Calu3 (cell line): ENCODE measurements at places on chromosomes 12 and 14. TPM values are rescaled to one million over a fixed set of nuclear protein-coding genes. Genes with fewer than 3 reads are reported as not detected.

MIS18BP1 gene
- total RNA-seq, result 37.7 and 47.4 TPM in 2 replicates

RPL10L gene
- total RNA-seq, result not detected in 2 replicates

FAM90A1 gene
- 0.50 and 0.61 TPM in 2 replicates for total RNA-seq

RNF212B gene
- total RNA-seq, result not detected in 2 replicates

UNC79 gene
- total RNA-seq, result 0.07 TPM in 1 of 2 replicates, not detected in the other

CRIP1 gene
- total RNA-seq, result 7.1 and 13.2 TPM in 2 replicates

MMP17 gene
- total RNA-seq, result 0.61 and 1.4 TPM in 2 replicates

CKB gene
- 27.0 and 28.2 TPM in 2 replicates for total RNA-seq

GPD1 gene
- 0.21 and 1.0 TPM in 2 replicates for total RNA-seq

STYK1 gene
- 8.4 and 10.7 TPM in 2 replicates for total RNA-seq

LRRC10 gene
- total RNA-seq, result not detected in 2 replicates

TPPP2 gene
- not detected in 2 replicates for total RNA-seq

CISTR gene
- total RNA-seq, result not detected in 2 replicates

IL26 gene
- not detected in 2 replicates for total RNA-seq

OR11H6 gene
- not detected in 2 replicates for total RNA-seq

TMBIM4 gene
- total RNA-seq, result 77.1 and 89.2 TPM in 2 replicates

RBP5 gene
- total RNA-seq, result 0.81 and 2.3 TPM in 2 replicates

EXOC5 gene
- total RNA-seq, result 62.4 and 67.2 TPM in 2 replicates
